A549 treated with DMSO at 1 μM for 4 hours (cell line): ENCODE measurements at places on chromosomes 7 and 10. TPM values are rescaled to one million over a fixed set of nuclear protein-coding genes. Genes with fewer than 3 reads are reported as not detected.

The PBLD gene
- 3.1 to 5.0 TPM (median 3.4 TPM) in 5 replicates for total RNA-seq

The SKIDA1 gene
- 1.3 to 1.9 TPM (median 1.6 TPM) in 5 replicates for total RNA-seq

The TDRD1 gene
- not detected in 5 replicates for total RNA-seq

The MPP7 gene
- 0.08 to 0.24 TPM (median 0.15 TPM) in 5 replicates for total RNA-seq

The C10orf62 gene
- total RNA-seq = not detected in 5 replicates

The LIPF gene
- not detected in 5 replicates for total RNA-seq

The GPR37 gene
- 0.50 to 0.63 TPM (median 0.56 TPM) in 5 replicates for total RNA-seq

The SMKR1 gene
- 11.2 to 14.5 TPM (median 12.8 TPM) in 5 replicates for total RNA-seq

The HOXA10 gene
- 5.8 to 8.6 TPM (median 7.4 TPM) in 5 replicates for total RNA-seq

The UNC5B gene
- 0.57 to 0.87 TPM (median 0.71 TPM) in 5 replicates for total RNA-seq

The EBF3 gene
- 0.09 to 0.28 TPM (median 0.21 TPM) in 5 replicates for total RNA-seq
